ENCODE measurements at places on chromosomes 5 and 9. TPM values are rescaled to one million over a fixed set of nuclear protein-coding genes. Genes with fewer than 3 reads are reported as not detected.

GRCh38 chr5:122316656-122317055 lies 4.6 kb downstream of the SNCAIP start:
- no peak for DNase-seq

- DNase-seq = no peak
Observed at GRCh38 chr5:87053146-87053545, 214.5 kb upstream of the RASA1 start.

DNA sequence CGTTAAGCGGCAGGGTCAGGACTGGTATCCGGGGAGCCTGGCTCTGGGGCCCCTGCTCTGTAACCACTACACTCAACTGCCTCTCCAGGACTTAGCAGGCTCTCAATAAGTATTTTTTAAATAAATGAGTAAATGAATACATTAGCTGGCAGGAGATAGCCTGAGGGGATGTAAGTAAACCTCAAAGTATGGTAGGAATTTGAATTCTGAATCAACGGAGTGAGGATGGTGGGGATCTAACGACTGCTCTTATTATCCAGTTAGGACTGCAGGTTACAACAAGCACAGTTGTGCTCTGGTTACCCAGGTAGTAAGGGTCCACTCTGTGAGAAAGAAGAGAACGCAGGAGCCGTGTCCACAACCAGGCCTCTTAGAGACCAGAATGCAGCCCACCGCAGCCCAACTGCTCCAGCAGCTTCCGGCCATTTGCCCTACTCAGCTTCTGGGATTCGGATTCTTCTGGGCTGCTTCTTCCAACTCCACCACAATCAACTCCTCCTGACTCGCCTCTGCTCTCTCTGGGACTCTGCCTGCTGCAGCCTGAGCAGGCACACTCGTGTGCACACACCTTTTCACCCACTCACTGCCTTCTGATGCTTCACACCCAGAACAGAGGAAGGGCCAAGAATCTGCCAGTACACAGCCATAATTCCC lies 52.6 kb downstream of the MED27 start:
- no peak for DNase-seq

- no peak for DNase-seq
Observed at GRCh38 chr5:97088774-97089148, 53.6 kb downstream of the LIX1 start.

- DNase-seq = no peak
Observed at GRCh38 chr5:173676375-173676774, 59.9 kb upstream of the BOD1 start.

DNA sequence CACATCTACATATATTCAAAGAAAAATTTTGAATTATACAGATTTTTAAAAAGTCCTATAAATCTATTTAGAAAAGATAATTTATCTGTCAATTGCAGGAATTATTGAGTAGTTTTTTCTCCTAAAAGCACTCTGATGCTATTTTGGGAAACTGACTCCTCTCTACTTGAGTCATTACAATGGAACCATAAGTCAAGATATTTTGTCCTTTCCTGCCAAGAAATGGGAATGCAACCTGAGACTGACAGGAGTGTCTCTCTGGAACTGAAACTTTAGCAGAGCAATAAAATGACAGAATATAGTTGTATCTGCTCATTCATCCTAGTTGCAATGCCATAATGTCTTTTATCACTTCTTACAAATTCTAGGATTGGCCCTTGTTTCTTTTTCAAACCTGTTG lies 48.6 kb downstream of the CARTPT start:
- no peak for DNase-seq

Gene IQGAP2
- 13.7 TPM for polyA plus RNA-seq

Gene STK32A
- 4.5 TPM for polyA plus RNA-seq

Data from right lung (tissue), 10 donors.